Hematopoietic multipotent progenitor cell treated with erythropoietin and hydrocortisone succinate and interleukin-3 and kit ligand, for 4 days (in vitro differentiated cells): ENCODE measurements at places on chromosomes 2 and 18.

GRCh38 chr2:224163566-224164307 is 124.7 kb upstream of the SERPINE2 start:
- no peak for DNase-seq

DNA sequence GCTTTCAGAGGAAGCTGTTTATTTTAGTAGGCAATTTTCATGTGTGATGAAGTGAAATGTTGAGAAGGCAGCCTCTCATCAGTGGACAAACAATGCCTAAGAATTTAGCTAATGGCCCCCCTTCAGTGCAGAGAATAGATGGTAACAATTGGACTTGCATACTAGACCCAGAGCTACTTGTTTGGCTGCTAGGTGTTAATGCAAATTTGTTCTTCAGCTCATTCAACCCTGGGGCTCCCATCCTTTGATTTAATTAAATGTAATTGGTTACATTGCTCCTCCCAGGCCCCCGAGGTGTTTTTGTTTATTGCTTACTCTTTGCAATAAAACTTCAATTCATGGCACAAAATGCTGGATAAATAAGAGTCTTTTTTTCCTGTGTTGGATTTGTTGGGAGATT is 68.6 kb downstream of the CAMKMT start:
- no peak for DNase-seq

DNA sequence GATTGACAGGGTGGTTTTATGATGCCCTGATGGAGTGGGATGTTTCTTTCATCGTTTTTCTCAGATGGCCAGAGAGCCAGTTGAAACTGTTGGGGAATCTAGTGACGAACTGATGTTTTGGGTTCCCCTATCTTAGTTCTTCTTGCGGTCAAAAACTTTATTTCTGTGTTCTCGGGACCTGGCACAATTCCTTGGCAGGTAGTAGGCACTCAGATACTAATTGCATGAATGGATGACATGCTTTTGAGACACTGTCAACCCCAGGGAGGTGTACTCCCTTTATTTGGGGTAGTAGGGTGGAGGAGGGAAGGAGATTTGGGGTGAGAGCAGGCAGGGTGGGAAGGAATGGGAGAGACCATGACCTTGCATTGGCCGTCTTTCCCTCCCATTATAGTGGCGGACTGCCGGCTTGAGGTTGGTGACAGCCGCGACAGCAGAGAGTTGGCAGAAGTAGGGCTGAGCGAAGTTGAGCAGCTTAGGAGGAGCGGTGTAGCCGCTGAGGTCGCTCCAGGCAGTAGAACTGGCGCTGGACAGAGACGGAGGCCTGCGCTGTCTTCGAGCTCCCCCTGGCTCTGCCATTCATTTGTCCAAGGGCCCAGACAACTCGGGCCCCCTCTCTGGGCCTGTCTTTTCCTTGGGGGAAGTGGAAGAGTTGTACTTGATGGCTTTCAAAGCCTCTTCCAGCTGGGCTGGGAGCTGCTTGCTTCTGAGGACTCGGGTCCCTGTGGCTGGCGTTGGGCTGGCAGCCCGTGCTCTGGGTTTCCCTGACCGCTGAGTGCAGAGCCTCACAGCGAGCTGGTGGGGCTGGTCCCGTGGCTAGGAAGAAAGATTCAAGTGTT is 2.6 kb downstream of the TET3 start:
- peak; percentile 82 for DNase-seq

DNA sequence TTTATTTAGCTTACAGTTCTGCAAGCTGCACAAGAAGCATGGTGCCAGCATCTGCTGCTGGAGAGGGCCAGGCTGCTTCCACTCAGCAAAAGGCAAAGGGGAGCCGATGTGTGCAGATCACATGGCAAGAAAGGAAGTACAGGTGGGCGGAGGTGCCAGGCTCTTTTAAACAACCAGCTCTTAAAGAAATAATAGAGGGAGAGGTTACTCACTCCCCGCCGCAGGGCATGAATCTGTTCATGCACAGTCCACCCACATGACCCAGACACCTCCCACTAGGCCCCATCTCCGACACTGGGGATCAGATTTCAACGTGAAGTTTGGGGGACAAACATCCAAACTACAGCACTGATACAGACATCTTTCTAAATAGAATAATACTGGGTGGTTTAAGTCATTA is 105.8 kb downstream of the MTCL1 start:
- no peak for DNase-seq

DNA sequence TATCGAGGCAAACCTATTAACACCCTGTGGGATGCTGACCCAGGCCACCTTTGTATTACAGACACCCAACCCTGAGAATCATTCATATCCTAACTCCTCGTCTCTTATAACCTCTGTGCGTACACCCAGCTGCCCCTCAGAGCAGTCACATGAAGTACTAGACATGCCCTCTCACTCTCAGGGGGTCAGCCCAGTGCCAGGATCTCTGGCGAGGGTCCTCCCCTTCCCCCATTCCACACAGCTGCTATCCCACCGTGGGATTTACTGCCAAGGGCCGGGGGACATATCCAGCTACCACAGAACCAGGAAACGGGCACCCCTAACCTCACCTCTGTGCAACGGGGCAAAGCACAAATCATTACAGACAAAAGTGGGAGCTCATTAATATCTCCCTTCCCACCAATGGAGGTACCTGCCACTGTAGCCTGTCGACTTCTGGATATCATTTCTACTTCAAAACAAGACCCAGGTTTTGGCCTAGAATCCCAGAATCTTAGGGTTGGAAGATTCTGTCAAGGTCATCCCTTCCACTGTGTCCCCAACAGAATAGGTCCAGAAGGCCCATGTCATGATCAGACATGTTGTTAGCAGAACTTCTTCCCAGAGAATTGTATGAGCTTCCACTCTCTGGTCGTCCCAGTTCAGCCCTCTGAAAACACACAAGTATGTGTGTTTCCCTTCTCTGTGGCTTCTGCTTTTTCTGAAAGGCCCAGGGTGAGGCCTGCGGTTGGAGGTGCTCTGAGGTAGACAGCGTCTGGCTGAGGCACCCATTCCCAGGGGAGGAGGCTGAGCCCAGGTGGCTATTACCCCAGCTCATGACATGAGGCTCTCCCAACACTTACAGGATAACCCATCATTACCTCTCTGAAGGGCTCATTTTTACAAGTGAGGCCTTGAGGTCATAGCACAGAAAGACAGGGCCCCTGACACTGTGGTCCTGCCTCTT is 1.7 kb downstream of the TMBIM1 start:
- peak; percentile 68 for DNase-seq
